Umbilical cord (tissue), 2 donors: ENCODE measurements at places on chromosomes 6 and 20. TPM values are rescaled to one million over a fixed set of nuclear protein-coding genes. Genes with fewer than 3 reads are reported as not detected.
A peak's percentile ranks its signal among the peaks of the same experiment; 100 is the strongest.

The LIME1 gene
- total RNA-seq = 1.2 TPM

- no peak for DNase-seq
These were observed 537.7 kb downstream of the KIF16B start for GRCh38 chr20:16035576-16035975.

GRCh38 chr20:9389346-9389745 is 125.0 kb upstream of the LAMP5 start:
- DNase-seq = no peak

GRCh38 chr6:163460307-163460782 is 45.8 kb downstream of the QKI start:
- DNase-seq = peak; percentile 37

GRCh38 chr6:128657181-128657580 is 136.8 kb upstream of the PTPRK start:
- no peak for DNase-seq

DNA sequence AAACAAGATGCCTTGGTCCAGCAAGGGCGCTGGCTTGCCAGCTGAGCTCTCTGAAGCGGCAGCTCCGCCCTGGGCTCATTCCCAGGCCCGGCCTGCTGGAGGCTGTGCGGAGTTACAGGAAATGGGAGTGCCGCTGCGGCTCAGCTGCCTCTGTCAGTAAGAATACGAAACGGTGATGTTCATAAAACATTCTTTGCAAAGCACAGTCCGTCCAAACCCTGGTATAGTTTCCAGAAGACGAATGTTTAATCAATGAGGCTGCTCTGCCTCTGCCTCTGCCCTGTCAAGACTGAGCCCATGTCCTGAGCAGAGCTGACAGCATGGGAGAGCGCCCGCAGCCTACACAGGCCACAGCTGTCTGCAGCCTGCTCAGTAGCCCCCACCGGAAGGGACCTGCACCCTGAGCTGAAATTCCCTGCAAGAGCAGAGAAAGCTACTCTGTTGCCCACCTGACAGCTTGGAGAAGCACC is 153.3 kb upstream of the SNX9 start:
- peak; percentile 92 for DNase-seq

GRCh38 chr6:104472021-104472901 is 387.5 kb downstream of the HACE1 start:
- no peak for DNase-seq
